ENCODE measurements at places on chromosomes 7 and 10. TPM values are rescaled to one million over a fixed set of nuclear protein-coding genes. Genes with fewer than 3 reads are reported as not detected.

Gene SEPHS1
- total RNA-seq, result 14.6 TPM

Gene ANKRD61
- not detected for total RNA-seq

Gene SRRT
- 64.6 TPM for total RNA-seq

Gene PIK3CG
- total RNA-seq, result 12.2 TPM

Gene TFPI2
- total RNA-seq, result 0.68 TPM

Gene SLC13A1
- total RNA-seq, result not detected

Gene GARS1
- total RNA-seq, result 36.6 TPM

Gene C7orf33
- total RNA-seq, result not detected

Gene SNX10
- total RNA-seq, result not detected

Gene DLD
- total RNA-seq, result 122 TPM

Gene CTBP2
- total RNA-seq, result 71.9 TPM

Gene MYH16
- total RNA-seq, result not detected

DNA sequence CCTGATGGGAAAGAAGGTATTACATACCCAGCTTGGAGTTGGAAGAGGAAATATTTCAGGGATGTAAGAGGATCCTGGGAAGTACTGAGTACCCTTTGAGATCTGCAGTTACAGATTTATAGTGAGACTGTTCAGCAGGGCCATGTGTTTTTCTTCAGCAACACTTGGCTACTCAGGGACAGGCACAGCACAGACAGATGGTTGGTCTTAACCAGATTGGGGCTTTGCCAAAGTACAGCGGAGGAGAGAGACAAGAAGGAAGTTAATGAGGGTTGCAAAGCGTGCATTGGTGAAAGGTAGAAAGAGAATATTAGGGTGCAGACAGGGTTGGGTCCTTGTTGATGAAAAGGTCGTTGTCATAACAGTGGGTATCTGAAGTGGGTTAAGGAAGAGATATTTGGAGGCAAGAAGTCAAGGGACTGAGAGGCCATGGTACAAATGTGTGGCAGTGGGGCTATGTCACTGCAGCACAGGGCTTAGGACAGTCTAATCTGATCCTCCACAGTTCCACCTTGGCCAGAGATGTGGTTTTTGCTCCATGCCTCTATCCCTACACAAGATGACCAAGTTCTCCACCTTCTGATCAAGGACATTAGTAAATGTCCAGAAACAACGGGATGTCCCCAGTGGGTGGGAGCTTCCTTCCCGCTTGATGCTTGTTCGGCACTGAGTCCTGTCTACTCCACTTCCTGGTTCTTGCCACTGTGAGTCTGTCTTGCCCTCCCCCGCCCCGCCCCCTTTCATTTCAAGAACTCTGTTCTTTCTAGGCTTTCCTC lies 18.9 kb upstream of the DNAJC1 start:
- H3K4me1 ChIP-seq, result peaks cover 13% of the 10 kb centered on the region
- H3K27ac ChIP-seq, result no peak overlapping the region
- H3K36me3 ChIP-seq, result no peaks in the 10 kb centered on the region
- peak; percentile 20 for DNase-seq

GRCh38 chr10:3729397-3729976 lies 55.5 kb downstream of the KLF6 start:
- no peak for DNase-seq
- no peaks in the 10 kb centered on the region for H3K4me1 ChIP-seq
- no peaks in the 10 kb centered on the region for H3K27me3 ChIP-seq
- no peaks in the 10 kb centered on the region for H3K36me3 ChIP-seq

GRCh38 chr7:41612798-41613197 lies 90.1 kb downstream of the INHBA start:
- H3K4me3 ChIP-seq, result no peak overlapping the region
- no peak for DNase-seq
- H3K27ac ChIP-seq, result no peak overlapping the region

GRCh38 chr10:18104223-18104872 lies 35.9 kb upstream of the CACNB2 start:
- H3K36me3 ChIP-seq, result no peaks in the 10 kb centered on the region
- H3K4me1 ChIP-seq, result no peaks in the 10 kb centered on the region
- H3K4me3 ChIP-seq, result no peak overlapping the region
- no peaks in the 10 kb centered on the region for H3K27me3 ChIP-seq
- H3K27ac ChIP-seq, result no peak overlapping the region

- no peak for DNase-seq
- no peak overlapping the region for H3K27ac ChIP-seq
- no peaks in the 10 kb centered on the region for H3K27me3 ChIP-seq
Observed at GRCh38 chr7:99034932-99035722, 108.8 kb downstream of the SMURF1 start.

DNA sequence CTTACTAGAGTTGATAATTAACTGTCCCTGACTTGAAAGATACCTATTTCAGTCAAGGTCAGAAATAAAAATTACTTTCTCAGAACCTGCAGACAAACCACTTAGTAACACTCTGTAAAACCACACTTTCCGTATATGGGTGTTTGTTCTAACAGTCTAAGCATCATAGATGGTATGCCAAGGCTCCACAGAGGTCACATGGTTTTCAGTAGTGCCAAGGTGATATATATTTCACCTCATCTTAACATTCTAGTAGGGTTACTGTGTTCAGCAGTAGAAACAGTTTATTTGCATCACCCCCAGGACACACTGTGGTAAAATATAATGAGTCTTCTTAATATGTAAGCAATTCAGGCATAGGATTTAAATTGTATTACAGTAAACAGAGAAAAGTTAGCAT lies 61.5 kb downstream of the KCND2 start:
- no peak overlapping the region for H3K4me3 ChIP-seq
- H3K4me1 ChIP-seq, result no peaks in the 10 kb centered on the region
- no peaks in the 10 kb centered on the region for H3K27me3 ChIP-seq
- no peak for DNase-seq

DNA sequence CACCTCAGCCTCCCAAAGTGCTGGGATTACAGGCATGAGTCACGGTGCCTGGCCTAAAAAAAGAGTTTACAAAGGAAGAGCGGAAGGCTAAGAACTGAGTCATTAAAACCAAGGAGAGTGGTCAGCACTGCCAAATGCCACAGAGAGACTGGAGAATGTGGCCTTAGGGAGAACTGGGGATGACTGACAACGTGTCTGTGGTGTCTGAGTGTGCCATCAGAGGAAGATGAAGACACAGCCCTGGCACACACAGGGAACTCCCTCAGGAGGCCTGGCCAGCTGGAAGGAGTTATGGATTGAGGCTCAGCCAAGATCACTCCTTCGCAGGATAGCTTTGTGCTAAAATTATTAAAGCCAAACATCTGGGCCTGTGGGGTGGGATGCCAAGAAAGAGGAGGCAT lies 3.9 kb upstream of the INA start:
- no peaks in the 10 kb centered on the region for H3K4me1 ChIP-seq
- no peak for DNase-seq
- no peak overlapping the region for H3K27ac ChIP-seq
- H3K36me3 ChIP-seq, result no peaks in the 10 kb centered on the region
- peaks cover 38% of the 10 kb centered on the region for H3K27me3 ChIP-seq

GRCh38 chr10:6601246-6601805 lies 21.2 kb upstream of the PRKCQ start:
- H3K4me1 ChIP-seq, result no peaks in the 10 kb centered on the region
- H3K36me3 ChIP-seq, result no peaks in the 10 kb centered on the region
- no peak overlapping the region for H3K27ac ChIP-seq
- no peak overlapping the region for H3K4me3 ChIP-seq
- H3K27me3 ChIP-seq, result no peaks in the 10 kb centered on the region

DNA sequence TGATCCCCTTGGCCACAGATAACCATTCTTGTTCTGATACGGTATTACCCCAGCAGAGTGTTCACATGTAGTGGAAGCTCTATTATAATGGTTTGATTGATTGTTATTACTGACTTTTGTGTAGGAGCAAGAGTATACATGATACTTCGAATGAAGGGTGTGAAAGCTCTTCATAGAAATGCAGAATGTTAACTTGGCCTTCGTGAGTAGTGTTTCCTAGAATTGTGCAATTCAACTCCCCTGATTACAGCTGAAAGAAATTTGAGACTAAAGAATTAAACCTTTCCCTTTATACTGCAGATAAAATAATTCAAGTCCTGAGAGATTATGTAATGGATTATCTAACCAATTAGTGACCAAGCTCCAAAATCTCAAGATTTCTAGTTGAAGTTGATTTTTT lies 38.2 kb downstream of the MKLN1 start:
- peaks cover 48% of the 10 kb centered on the region for H3K4me1 ChIP-seq
- no peaks in the 10 kb centered on the region for H3K36me3 ChIP-seq
- no peak overlapping the region for H3K4me3 ChIP-seq
- DNase-seq, result no peak
- no peaks in the 10 kb centered on the region for H3K27me3 ChIP-seq

DNA sequence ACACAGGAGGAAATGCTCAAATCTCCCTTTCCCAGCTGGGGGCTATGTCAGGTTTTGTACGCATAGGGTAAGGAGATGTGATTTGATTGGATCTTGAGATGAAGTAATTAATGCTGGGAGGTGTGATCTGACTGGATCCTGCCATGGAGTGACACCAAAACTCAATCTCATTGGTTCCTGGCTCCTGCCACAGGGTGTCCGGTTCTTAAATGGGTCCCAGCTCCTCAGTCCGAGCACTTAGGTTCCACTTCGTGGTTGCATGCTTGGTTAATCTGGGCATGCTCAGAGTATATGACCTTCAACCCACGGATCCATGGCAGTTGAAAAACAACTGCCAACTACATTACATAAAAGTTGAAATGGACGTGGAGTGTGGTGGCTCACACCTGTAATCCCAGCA lies 3.1 kb upstream of the ZNF12 start:
- H3K36me3 ChIP-seq, result no peaks in the 10 kb centered on the region
- H3K4me1 ChIP-seq, result peaks cover 6% of the 10 kb centered on the region
- no peak for DNase-seq
- no peak overlapping the region for H3K27ac ChIP-seq
